ENCODE measurements at places on chromosomes 16 and 17.

DNA sequence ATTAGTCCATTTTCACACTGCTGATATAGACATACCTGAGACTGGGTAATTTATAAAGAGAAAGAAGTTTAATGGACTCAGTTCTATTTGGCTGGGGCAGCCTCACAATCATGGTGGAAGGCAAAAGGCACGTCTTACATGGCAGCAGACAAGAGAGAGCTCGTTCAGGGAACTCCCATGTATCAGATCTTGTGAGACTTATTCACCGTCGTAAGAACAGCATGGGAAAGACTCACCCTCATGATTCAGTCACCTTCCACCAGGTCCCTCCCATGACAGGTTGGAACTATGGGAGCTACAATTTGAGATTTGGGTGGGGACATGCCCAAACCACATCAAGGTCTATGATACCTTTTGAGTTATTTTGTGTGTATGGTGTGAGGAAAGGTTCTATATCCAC, 66.9 kb downstream of the METRNL start:
- no peak for DNase-seq

DNA sequence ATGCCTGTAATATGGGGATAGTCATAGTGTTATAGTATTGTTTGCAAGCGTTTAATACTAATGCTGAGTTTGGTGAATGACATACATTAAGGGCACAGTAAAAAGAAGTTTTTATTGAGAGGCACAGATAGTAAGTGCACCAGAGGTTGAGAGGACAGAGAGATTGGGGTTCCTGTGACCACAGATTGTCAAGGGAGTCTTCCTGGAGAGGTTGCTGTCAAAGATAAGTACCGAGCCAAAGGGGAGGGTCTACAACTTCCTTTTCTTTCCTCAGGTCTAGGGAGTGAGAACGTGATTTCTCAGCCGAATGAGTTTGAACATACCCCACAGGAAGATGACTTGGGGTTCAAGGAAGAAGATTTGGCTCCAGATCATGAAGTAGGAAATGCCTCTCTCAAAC, 1.8 kb downstream of the ZNF48 start:
- DNase-seq = no peak

DNA sequence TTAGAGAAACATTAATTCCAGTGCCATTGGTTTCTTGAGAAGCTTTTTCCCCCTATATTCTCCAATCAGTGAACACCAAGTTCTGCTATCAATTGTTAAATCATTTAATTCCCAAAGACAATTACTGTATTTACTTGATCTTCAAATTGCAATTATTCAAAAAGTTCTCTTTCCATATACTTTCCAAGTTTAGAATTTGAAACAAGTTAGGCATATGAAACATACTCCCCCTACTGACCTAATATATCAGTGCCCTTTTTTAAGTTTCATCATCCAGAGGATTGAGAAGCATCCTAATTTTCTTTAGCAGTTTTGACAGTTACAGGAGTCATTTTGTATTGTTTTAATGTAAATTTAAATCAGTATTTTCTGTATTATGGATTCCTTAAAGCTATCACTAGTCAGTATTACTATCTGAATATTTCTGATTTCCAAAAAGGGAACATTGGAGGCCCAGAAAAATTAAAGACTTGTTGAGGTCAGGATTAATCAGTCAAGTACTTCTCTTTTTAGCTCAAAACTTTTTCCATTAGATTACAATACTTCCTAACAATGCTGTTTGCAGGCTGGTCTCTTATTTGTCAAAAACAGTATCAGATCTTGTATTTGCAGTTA, 16.3 kb downstream of the MEIOC start:
- no peak for DNase-seq

GRCh38 chr17:61967729-61968128, 39.9 kb upstream of the INTS2 start:
- no peak for DNase-seq

DNA sequence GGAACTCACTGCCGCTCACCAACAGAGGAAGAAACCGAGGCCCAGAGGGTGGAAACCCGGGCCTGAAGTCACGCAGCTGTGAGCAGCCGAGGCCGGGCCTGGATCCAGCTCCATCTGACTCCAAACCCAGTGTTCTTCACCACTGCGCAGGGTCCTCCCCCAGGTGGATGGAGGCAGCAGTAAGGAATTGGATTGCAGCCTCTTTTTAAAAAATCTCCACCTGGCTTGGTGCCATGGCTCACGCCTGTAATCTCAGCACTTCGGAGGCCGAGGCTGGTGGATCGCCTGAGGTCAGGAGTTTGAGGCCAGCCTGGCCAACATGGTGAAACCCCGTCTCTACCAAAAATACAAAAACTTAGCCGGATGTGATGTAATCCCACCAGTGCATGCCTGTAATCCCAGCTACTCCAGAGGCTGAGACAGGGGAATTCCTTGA, 177.2 kb downstream of the FOXL1 start:
- DNase-seq = no peak

DNA sequence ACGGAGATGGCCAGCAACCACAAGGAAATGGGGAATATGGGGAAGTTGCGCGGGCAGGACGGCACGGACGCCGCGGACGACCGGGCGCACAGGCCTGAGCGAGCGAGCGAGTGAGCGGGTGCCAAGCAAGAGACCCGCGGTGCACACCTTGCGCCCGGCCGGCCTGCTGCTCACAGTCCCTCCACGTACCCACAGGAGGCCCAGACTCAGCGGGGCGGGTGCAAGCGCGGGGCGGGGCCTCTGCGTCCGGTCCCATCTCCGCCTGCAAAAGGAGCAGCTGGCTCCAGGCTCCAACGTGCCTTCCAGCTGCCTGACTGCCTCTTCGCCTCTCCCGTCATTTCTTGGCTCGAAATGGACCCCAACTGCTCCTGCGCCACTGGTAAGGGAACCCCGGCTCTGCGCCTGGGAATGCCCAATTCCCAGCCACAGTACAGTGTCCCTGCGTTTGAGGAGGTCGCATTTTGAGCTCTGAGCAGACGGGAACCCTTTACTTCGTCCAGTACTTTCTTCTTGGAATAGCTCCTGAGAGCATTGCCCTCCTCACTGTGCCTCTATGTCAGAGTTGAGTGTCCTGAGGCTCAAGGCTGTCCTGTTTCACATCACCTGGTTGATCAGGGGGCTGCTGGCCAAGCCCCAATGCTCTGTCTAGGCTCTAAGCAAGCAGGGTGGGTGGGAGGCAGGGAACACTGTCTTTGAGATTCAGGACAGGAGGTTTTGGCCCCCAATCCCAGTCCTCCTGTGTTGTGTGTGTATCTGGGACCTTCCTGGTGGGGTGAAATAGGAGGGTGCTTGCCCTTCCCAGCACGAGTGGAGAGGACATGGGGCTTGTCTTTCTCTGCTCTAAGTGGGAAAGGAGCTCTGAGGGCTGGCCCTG, 8.1 kb upstream of the MT1E start:
- no peak for DNase-seq

DNA sequence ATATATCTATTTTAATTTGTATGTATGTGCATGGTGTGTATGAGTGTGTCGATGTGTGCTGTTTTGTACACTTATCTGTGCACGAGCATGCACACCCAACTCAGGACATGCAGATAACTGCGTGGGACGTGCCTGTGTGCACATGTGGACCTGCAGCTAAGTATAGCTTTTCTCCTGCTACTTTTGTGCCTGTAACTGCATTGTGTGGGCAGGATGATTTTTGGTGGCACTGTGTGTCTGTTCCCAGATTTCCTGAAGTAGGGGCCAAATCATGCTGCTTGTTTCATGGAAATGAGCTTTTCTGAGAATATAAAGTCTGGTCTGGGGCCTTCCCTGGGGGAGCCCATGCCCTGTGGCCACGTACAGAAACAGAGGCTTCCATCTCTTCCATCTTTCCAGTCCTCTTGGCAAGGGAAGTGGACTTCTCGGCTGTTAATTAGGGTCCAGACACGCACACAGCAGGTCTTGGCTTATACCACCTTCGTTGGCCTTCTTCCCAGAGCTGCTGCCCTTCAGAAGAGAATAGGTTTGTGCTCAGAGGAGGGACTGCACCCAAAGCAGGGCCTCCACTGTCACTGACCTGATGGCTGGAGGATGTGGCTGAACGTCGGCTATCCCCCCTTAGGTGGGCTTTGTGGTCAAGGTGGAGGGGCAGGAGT, 30.2 kb downstream of the SPNS3 start:
- no peak for DNase-seq

- no peak for DNase-seq
These were observed 17.4 kb downstream of the MFSD11 start for GRCh38 chr17:76755285-76755684.

DNA sequence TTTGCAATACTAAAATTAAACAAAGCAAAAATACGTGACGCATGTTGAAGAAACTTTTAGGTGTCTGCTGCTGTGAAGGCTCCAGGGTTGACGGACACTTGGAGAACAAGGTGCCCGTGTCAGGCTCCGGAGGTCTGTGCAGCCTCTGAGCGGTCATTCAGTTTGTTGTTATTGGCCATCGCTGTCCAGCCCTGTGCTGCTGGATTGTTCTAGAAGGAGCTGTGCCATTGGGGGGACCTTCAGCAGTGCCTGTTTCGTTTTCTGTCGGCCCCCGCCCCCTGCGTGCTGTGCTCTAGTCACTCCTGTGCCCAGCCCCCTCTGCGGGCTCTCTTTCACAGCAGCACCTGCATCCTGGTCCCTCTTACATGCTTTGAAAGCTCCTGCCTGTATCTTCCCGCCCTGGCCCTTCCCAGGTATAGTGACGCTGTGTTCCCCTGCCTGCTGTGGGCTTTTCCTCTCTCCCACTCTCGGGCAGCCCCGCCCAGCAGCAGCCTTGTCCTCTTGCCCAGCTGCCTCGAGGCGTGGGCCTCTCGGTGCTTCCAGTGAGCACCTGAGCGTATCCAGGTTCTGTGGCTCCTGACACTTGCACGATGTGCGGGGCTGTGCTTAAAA, 50.7 kb downstream of the RNF213 start:
- DNase-seq = no peak

DNA sequence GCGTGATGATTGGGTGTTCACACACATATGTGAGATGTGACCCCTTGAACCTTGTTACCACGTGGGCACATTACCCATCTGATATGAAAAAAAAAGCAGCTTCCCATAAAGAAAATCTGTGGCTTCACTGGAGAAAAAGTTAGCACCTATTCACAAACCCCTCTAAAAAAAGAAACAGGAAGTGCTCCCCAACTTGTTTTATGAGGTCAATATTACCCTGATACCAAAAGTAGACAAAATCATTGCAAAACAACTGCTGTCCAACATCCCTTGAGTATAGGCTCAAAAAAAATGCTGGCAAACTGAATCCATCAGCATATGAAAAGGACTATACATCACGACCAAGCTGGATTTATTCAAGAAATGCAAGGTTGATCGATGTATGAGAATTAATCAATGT, 99.7 kb upstream of the RBL2 start:
- DNase-seq = no peak

- peak; percentile 25 for DNase-seq
These were observed 2.3 kb upstream of the NT5M start for GRCh38 chr17:17300624-17301568.

GRCh38 chr17:8159032-8159400, 3.7 kb downstream of the VAMP2 start:
- DNase-seq = no peak

- DNase-seq = peak; percentile 87
These were observed 4.6 kb downstream of the DHX58 start for GRCh38 chr17:42107597-42108576.

- no peak for DNase-seq
These were observed 14.1 kb upstream of the LCMT1 start for GRCh38 chr16:25097276-25097975.

DNA sequence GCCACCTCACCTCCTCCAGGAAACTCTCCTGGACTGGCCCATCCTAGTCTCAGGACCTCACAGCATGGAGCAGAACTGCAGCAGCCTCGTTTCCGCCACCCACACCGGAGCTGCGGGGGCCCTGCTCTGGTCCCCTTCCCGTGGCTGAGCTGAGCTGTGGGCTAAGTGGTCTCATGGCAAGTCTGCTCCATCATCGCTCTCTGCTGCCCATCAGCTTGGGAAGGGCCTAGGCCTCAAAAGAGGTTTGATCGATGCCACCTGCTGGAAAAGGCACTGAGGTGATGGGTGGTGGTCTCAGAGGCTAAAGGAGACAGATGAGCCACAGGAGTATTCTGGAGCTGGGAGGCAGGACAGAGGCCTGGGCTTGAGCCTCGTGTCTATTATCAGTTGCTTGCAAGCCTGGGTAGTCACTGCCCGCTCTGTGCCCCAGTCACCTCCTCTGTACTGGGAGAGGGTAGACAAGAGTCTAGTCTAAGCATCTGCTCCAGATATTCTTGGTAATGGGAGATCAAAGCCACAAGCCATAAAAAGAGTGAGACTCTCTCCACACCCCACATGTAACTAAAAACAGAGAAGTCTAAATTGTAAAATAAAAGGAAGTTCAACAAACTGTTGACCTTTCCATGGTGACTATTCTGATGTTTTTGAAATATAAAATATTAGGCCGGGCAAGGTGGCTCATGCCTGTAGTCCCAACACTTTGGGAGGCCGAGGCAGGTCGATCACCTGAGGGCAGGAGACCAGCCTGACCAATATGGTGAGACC, 1.6 kb downstream of the ITGAE start:
- no peak for DNase-seq

- no peak for DNase-seq
These were observed 16.5 kb downstream of the ANKRD11 start for GRCh38 chr16:89473791-89474414.

DNA sequence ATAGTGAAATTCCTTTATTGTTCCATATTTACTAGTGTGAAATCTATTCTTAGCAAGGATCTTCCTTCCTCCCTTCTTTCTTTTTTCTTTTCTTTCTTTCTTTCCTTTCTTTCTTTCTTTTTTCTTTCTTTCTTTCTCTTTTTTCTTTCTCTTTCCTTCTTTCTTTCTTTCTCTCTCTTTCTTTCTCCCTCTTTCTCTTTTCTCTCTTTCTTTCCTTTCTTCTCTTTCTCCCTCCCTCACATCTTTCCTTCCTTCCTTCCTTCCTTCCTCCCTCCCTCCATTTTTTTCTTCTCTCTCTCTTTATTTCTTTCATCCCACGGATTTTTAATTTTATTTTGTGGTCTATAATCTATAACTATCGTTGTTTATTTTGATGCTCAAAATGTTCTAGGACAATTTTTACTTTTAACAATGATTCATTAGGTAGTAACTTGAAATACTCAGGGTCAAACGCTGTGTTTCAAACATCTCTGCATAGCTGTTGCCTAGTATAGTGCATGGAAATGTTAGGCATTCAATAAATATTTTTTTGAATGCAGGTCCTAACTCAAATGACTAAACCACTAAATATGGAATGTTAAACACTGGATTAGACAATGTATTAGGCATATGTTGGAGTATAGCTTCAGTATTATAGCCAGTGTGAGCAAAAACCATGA, 178.3 kb downstream of the MAP2K6 start:
- no peak for DNase-seq

- DNase-seq = no peak
These were observed 65.8 kb downstream of the SALL1 start for GRCh38 chr16:51085271-51085670.
